ENCODE measurements at places on chromosomes 12 and 14.

DNA sequence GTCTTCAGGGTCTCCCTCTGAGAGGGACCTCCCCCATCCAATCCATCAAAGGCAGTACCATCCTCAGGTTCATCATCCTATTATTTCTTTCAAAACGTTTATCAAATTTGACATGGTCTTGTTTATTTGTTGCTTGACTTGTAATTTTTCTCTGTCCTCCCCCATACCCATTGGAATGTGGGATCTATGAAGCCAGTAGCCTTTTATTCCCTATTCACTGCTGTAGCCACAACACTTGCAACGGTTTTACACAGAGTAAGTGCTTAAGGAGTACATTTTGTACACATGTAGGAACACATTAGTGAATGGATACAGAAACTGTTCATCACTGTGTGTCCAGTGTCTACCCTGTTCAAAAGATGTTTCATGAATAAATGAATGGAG is 41.5 kb downstream of the IGF1 start:
- no peak for DNase-seq

DNA sequence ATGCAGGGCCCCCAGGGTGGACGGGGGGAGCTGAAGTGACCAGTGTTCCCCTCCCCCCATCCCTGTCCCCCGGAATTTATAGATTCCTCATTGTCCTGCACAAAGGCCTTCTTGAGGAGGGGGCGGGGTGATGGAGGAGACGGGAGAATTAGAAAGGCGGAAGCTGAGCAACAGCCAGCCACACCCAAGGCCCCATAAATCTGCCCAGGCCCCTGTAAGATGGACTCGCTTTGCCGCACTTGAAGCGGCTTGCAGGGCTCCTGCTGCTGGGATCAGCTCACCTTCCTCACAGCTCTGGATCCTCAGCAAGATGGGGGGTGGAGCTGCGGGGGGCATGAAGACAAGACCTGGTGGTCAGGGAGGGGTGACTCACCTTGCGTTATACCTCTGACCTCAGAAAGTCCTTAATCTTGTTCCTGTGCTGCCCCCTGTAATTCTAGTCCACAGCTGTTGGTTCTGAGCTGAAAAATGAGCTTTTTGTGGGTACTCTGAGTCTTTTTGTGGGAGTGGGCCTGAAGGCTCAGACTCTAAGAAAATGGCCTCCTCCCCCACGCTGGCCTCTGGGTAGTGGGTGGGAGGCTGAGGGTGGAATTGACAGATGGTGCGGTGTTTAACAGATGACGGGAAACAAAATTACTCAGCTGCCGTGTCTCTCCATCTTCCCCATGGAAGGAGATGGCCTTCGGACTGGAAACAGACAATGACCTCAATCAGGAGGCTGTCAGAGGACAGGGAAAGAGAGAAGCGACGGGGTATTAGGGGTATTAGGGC is 15.8 kb upstream of the ANKRD33 start:
- DNase-seq, result no peak

- no peak for DNase-seq
Measured at GRCh38 chr14:58667900-58668299, 30.1 kb downstream of the DACT1 start.

GRCh38 chr12:4041187-4041885 is 168.1 kb upstream of the PARP11 start:
- DNase-seq, result no peak

- no peak for DNase-seq
Measured at GRCh38 chr12:132835076-132836025, 6.7 kb upstream of the GOLGA3 start.

DNA sequence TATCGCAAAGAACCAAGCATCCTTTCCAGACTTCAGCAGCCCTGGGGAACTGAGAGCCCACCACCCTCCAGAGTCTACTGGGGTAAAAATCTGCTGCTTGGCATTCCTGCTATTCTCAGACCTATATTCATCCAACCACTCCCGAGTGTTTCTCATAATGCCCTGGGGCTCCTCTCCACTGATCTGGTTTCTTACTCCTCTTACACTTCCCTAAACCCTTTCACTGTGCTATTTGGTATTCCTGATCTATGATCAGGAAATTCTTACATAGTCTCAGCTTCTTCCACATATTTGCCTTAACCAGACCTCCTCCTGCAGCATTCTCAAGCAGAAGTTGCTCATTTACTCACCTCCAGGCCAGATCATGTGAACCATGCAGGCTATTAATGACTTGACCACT is 82.4 kb downstream of the SYT10 start:
- no peak for DNase-seq

GRCh38 chr12:47346251-47347019 is 266.7 kb upstream of the AMIGO2 start:
- DNase-seq, result peak; percentile 8

DNA sequence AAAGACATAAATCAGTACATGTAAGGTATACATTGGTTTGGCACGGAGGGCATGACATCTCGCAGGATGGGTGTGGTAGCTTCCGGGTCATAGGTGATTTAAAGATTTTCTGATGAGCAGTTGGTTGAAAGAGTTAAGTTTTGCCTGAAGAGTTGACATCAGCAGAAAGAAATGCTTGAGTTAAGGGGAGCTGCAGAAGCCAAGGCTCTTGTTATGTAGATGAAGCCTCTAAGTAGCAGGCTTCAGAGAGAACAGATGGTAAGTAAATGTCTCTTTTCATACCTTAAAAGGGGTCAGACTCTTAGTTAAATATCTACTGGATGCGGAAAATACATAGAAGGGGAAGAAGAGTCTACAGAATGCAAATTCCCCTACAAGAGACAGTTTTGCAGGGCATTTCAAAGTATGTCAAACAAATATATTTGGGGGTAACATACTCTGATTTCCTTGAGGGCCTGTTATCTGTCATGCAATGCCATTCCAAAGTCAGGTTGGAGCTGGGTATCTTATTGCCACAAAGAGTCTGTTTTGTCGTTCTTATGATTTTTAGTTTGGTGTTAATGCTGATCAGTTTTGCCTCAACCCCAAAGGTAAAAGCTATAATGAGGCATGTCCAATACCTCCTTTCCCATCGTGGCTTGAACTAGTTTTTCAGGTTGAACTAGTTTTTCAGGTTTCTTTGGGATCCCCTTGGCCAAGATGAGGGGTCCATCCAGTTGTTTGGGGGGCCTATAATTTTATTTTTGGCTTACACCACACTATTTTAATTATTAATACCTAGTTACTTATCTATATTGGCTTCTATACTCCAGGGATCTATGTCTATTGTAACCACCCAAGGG is 67.0 kb downstream of the PTHLH start:
- DNase-seq, result no peak
